ENCODE measurements at places on chromosomes 1 and 21.

- DNase-seq, result no peak
These were observed 122.5 kb downstream of the TRIM33 start for GRCh38 chr1:114388432-114389003.

DNA sequence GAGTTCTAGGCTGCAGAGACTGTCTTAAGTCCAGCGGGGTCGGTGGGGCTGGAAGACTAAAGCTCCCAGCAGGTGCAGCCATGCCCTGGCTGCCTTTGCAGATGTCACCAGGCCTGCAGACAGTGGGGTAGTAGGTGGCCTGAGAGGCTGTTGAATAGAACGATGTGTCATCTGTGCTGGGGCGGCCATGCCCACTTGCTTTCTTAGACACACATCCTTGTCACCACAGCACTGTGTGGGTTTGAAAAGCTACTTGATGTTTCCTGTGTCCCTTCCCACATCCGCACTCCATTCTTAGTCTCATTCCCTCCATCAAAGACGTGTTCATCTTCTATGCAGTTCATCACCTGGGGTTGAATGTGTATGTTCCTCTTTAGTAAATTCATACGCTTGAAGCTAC, 184.5 kb upstream of the TMEM51 start:
- no peak for DNase-seq

DNA sequence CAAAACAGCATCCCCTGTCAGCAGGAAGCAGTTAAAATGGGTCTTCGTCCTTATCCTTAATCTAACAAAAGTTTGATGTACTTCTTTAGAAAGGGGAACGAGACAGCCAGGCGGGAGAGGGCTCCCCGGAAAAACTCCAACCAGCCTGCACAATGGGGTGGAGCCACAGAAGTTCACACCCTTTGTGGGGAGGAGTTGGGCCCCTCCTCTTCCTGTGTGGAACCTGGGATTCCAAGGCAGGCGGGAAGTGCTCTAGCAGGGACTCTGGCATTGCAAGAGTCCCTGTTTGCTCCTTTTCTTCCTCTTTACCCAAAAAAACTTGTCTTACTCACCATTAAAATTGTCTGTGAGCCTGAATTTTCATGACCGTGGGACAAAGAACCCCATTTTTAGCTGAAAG, 47.7 kb downstream of the FCRL5 start:
- no peak for DNase-seq

DNA sequence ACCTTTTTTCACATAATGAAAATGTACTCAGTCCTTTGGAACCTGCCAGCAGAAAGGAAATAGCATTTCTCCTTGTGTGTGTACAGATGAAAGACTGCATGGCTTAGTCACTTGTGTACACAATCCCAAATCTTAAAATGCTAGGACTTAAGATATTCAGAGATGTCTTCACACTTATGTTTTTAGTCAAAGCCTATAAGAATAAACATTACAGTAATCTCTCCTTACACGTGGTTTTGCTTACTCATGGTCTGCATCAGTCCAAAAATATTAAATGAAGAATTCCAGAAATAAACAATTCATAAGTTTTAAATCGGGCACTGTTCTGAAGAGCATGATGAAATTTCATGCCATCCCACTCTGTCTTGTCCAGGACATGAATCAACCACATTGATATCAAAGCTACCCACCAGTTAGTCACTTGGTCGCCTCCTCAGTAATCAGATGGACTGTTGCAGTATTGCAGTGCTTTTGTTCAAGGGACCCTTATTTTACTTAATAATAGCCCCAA, 75.7 kb upstream of the RRP15 start:
- DNase-seq, result no peak

DNA sequence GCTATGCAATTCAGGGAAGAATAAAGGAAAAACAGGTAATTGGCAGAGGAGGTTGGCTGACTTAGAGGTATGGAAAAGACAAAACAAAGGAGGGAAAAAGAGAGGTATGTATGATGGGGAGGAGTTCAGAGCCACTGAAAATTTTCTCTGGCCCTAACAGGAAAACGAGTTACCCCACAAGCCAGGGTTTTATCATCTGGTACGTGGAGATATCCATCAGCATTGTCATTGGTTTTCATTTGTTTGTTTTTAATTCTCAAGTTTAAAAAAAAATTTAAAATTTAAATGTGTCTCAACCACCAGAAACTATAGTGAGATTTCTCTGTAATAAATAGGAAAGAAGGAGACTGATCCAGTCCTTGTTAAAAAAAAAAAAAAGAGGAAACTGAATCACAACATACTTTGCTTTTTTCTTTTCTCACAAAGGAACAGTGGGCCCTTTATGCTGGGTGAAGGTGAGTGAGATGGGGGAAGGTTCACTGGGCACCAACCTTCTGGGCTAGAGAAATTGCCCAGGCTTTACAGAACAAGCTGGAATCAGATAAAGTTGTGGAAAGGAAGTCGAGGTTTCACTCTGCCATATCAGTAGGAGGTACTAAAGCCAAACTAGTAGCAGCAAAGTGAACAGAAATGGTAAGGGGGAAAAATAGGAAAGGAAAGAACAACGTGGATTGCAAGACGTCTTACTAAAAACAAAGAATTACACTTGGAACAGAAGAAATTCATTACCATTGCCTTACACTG, 2.7 kb downstream of the IFNAR2 start:
- DNase-seq, result no peak

- DNase-seq, result peak; percentile 68
These were observed 17.1 kb upstream of the ADGRB2 start for GRCh38 chr1:31781138-31781755.

DNA sequence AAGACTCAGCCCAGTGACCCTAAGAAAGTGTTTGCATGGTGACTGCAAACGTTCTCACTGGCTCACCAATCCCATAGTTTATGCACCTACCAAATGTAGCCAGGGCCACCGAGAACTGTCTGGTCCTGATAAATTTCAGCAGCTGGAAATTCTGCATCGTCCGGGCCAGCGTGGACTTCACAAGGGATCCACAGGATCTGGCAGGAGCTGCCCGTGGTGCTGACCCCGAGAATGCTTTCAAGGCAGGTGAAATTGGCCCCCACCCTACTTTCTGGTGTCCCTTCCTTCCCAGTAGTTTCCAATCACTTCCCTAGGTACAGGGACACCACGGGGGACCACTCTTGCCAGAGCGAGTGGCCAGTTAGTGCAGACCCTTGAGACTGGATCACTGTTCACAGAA, 26.2 kb downstream of the UBASH3A start:
- no peak for DNase-seq

- no peak for DNase-seq
These were observed 153.4 kb downstream of the ETS2 start for GRCh38 chr21:38958940-38959691.

- no peak for DNase-seq
These were observed 374.8 kb downstream of the BRINP3 start for GRCh38 chr1:190102757-190103326.

GRCh38 chr1:45979074-45979777, 153.2 kb downstream of the PIK3R3 start:
- DNase-seq, result no peak

DNA sequence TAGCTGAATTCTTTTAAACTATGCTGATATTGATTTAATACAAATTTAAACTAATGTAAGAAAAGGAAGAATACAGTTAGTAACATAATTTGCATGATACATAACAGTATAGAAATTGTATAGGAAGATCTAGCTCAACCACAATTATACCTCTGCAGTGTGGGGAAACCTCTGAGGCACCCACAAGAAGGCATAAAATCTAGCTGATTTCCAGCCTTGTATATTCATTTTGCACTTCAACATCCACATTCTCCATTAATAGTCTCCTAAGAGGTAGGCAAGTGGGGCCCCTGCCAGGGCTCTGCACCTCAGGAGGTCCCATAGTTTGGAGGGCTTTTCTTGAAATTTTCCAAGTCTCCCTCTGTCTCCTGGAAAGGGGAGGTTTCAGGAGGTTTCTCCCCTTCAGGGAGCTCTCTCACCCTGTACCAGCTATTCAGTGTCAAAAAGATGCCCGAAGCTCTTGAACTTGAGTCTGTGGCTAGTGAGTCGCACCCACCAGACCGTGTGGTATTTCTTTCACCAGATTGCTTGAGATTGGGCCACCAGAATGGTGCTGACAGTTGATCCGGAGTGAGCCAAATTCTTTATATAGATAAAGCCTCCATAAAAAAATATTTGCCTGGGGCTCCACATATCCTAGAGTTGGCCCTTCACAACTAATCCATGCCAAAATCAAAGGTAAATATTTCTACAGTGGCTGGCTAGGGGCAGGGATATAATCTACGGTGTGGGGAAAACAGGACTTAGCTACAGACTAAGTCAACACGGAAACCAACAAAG, 108.2 kb downstream of the TIAM1 start:
- no peak for DNase-seq

DNA sequence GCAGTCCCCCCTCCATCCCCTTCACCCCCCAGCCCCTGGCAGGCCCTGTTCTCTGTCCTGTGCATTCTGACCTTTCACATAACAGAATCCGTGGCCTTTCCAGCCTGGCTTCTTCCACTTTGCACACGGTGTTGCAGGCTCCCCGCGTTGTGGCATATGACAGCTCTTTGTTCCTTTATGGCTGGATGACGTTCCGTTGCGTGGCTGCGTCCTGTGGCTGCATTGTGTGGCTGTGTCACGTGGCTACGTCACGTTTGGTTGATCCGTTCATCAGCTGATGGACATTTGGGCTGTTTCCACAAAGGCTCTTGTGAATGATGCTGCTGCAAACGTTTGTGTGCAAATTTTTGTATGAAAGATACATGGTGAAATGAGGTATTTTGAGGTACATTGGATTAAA, 53.3 kb downstream of the PDE9A start:
- DNase-seq, result no peak

DNA sequence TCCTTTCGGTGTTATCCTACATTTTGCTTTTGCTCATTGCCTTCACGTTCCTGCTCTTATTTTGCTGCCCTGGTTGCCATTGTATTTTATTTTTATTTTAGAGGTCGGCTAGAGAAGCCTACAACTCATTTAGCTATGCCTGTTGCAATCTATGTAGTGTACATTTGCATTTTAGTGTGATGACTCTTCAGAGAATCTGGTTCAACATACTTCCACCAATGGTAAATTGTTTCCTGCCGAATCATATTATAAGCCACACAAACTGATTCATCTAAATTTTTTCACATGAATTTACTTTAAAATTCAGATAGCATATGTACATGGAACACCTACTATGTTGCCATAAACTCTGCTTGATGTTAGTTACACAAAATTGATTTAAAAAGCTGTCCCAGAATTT, 1596.9 kb downstream of the PLA2G4A start:
- no peak for DNase-seq

DNA sequence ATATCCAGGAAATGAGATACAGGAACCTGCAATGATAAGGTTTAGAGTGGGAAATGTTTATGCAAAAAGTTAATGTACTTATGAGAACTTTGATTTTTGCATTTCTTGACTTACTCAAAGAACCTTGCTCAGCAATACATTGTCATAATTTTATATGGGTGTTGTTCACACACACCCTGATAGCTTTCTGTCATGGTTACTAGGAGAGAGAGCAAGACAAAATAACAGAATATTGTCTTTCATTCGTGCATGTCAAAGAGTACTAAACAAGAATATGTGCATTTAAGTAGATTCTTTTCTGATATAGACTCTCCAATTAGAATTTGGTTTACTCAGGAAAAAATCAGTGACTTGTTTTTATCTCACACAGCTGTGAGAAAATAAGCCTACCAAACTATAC, 27.5 kb upstream of the KCNA3 start:
- DNase-seq, result no peak

- DNase-seq, result no peak
These were observed 108.0 kb upstream of the ADAR start for GRCh38 chr1:154716011-154716410.

GRCh38 chr21:17351766-17352165, 161.1 kb upstream of the CXADR start:
- no peak for DNase-seq

- no peak for DNase-seq
These were observed 8.3 kb upstream of the COL16A1 start for GRCh38 chr1:31712068-31712467.

DNA sequence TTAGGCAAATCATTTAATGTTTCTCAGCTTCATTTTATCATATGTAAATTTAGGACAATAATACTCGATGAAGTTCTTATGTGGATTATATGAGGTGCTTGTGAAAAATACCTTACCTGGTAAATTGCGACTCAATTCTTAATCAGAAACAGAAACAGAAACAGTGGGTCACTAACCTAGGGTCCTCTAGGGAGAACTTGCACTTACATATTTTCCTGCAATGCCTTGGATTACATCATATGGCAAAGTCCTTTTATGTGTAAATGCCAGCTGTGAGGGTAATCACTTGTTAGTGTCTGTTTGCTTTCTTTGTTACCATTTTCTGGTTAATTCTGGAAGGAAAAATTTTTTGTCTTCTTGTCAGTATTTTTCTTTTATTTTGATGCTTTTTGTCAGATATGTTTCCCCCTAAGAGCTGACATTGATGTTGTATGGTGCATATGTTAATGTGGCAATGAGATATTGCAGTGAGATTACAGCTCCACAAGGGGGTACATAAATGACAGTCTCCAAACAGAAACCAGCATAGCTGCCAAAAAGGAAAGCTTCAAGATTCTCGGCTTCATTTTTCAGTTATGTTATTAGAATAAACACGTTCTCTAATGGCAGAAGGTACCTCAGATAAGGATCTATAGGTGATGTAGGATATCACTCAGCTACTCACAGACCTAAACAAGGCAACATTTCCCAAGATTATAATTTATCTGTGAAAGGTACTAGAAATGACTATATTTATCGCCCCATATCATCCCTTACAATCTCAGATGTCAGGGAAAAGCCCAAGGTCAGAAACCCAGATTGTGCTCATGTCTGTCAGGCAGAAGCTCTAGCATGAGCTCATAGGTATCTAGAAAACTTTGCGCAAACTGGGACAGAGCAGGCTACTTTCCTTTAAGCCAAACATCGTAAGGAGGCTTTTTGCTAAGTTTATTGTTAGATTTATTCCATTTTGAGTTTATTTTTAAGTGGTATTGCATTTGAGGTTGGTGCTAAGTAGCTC, 119.9 kb downstream of the FASLG start:
- no peak for DNase-seq

DNA sequence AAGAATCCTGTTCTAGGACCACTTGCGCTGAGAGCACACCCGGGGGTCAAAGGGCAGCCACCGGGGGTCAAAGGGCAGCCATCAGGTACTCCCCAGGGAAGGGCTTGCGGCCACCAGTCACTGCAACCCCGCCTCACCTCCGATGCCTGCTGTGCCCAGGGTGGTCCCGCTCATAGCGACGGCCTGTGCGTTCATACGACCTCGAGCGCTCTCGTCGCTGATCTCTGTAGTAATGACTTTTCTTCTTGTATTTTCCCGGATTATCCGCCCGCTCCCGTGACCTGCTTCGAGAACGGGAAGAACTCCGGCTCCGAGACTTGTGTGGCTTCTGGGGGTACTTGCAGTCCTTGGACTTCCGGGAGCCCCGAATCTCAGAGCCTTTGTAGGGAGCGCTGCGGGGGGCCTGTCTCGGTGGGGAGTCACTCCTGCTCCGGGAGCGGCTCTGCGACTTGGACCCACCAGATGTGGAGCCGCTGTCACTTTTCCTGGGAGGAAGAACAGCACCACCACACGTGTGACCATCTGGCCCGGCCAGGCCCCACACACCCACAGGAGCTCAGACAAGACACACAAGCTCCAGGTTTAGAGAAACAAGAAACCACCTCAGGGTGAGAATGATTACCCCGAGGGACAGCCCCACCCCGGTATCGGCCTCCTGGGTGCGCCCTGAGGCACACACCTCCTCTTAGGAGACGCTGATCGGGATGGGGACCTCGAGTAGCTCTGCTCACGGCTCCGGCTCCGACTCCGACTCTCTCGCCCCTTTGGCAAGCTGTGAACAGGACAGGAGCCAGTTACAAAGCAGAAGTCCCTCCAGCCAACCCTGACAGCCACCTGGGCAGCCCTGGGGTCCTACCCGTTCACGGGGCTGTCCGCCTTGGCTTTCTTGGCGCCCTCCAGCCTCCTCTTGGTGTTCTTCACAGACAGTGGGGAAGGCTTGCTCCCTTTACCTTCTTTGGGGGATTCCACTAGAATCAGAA, 11.7 kb downstream of the CCNL2 start:
- DNase-seq, result no peak

Measured in right forelimb (tissue), 1 donor.